ENCODE measurements at places on chromosomes 16 and 17. TPM values are rescaled to one million over a fixed set of nuclear protein-coding genes. Genes with fewer than 3 reads are reported as not detected.
A peak's percentile ranks its signal among the peaks of the same experiment; 100 is the strongest.

DNA sequence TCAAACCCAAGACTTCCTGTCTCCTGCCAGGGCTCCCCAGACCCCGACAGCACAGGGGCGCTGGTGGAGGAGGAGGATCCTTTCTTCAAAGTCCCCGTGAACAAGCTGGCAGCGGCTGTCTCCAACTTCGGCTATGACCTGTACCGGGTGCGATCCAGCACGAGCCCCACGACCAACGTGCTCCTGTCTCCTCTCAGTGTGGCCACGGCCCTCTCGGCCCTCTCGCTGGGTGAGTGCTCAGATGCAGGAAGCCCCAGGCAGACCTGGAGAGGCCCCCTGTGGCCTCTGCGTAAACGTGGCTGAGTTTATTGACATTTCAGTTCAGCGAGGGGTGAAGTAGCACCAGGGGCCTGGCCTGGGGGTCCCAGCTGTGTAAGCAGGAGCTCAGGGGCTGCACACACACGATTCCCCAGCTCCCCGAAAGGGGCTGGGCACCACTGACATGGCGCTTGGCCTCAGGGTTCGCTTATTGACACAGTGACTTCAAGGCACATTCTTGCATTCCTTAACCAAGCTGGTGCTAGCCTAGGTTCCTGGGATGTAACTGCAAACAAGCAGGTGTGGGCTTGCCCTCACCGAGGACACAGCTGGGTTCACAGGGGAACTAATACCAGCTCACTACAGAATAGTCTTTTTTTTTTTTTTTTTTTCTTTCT lies 8.1 kb downstream of the SERPINF1 start:
- peak; percentile 98 for DNase-seq

SMPD3 gene
- 0.10 TPM for total RNA-seq

PRDM7 gene
- total RNA-seq = not detected

BCAR1 gene
- 80.5 TPM for total RNA-seq

Data from foreskin keratinocyte (primary cell).